ENCODE measurements at places on chromosomes 4 and X.
A peak's percentile ranks its signal among the peaks of the same experiment; 100 is the strongest.

DNA sequence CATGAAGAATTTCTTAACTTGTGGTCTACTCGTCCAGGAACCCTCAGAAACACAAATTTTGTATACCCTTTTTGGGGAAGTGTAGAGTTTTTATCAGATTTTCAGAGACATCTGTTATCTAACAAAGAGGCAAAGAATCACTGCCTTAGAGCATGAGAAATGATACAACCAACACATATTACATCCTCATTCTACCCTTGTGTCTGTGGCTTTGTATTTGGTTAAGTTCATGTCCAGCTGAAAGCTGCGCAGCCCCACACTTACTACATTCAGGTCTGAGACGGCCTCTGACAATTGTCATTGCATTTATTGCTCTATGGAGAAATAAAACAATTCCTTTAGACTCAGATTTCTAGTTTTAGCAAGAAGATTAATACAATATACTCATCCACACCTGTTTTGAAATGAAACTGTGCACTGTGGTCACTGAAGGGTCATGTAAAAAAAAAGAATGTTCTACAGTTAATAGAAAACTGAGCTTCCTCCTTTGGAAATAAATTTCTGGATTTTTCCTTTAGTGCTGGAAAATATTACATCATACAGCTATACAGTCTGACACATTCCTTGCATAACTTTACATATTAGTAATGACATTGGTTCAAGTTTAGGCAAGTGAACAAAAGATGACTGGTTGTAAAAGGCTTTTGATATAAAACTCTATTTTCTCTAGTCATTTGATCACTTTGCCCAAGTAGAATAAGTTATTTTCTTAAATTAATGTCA, 39.8 kb downstream of the GLRB start:
- DNase-seq: no peak

DNA sequence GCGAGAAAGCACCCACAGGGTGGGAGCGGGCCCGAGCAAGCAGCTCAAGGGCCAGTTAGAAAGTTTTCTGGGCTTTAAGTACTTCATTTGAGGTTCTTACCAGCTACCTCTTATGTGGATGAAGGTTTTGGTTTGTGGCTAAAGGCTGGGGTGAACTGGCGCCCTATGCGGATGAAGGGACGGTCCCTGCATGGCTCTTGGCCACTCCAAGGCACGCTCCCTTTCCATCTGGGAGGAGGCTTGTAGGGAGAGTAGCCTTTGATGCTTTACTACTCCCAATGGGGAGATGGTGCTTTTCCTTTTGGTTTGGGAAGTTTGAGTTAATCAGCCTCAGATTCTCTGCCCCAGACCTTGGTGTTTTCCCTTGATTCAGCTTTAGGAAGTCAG, 17.7 kb downstream of the MRFAP1 start:
- DNase-seq: no peak

- DNase-seq: no peak
These were observed 4.6 kb upstream of the KANTR start for GRCh38 chrX:53089224-53089842.

DNA sequence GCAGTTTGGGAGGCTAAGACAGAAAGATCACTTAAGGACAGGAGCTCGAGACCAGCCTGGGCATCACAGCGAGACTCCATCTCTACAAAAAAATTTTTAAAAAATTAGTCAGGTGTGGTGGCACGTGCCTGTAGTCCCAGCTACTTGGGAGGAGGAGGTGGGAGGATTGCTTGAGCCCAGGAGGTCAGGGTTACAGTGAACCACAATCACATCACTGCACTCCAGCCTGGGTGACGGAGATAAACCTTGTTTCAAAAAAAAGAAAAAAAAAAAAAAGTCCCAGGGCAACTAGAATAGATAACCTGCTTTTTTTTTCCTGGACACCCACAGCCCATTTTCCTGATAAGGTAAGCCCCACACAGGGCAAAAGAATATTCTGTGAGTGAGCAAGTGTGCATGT, 96.3 kb downstream of the C4orf51 start:
- DNase-seq: no peak

GRCh38 chrX:93538575-93538974, 134.8 kb downstream of the NAP1L3 start:
- no peak for DNase-seq

DNA sequence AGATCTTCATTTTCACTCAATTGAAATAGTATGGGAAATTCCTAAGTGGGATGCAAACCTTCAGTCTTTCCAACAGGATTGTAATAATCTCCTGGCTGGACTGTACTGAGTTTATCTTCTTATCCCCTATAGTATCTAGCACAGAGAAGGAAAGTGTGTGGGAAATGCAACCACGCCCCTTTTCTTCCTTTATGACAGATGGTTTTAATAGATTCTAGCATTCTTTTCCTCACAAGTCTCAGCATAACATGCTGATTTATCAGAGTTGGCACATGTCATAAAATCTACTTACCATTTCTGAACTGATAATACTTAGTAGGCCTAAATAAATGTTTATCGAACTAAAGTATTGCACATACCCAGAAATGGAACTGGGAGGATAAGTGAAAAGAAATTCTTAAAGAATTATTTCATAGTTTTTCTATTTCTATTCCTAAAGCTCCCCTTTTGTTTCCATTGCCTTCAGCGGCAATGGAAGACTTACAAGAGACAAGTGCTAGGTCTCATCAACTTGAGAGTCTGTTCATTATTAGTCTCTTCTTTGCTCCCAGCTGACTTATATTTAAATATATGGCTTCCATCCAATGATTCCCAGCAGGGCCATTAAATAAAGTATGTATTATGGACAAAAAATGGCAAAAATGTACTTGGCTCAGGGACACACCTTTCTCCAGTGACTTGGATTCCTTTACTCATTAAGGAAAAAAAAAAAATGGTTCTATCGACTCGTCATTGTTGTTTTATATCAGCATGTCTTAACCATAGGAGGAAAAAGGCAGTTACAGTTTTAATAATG, 484.5 kb downstream of the IL1RAPL1 start:
- DNase-seq: no peak

- DNase-seq: no peak
These were observed 1043.3 kb downstream of the FAT4 start for GRCh38 chr4:126358041-126358440.

GRCh38 chr4:166602068-166602467, 632.2 kb downstream of the SPOCK3 start:
- no peak for DNase-seq

GRCh38 chr4:11404431-11404830, 24.3 kb downstream of the HS3ST1 start:
- DNase-seq: no peak

GRCh38 chr4:145619639-145619996, 433 bp downstream of the MMAA start:
- DNase-seq: peak; percentile 13

GRCh38 chrX:42375086-42375485, 402.9 kb downstream of the PPP1R2C start:
- no peak for DNase-seq

DNA sequence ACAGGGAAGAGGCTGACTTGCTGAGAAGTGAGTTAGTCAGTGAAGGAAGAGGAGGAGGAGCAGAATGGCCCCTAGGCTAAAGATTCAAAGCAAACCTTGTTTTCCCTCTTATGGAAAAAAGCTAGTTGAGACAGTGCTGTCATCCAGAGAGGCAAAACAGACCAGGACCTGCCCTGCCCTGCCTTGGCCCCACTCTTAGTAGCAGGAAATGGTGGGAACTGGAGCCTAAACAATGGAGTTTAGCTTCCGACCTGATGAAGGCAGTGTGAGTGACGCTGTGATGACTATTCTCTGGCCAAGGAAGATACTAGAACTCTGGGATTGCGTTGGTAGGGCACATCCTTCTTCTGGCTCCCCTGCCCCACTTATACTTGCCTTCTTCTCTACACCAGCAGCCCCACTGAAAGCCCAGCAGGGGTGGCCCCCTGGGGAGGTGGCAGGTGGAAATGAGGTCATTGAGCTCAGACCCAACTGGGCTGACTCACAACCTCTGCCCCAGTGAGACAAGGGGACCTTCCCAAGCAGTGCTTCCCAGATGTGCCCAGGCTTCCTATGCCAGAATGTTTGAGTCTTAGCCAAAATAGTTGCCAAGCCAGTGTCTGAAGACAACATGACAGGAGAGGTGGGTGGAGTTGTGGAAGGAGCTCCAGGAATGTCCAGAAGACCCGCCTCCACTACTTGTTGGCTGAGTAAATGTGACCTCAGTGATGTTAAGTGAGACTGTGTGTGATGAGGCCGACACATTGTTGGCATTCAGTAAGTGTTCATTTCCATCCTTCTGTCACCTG, 38.8 kb downstream of the MSN start:
- DNase-seq: no peak

- no peak for DNase-seq
These were observed 13.1 kb upstream of the AMTN start for GRCh38 chr4:70505151-70505748.

- no peak for DNase-seq
These were observed 9.5 kb downstream of the ASB5 start for GRCh38 chr4:176259330-176260090.

DNA sequence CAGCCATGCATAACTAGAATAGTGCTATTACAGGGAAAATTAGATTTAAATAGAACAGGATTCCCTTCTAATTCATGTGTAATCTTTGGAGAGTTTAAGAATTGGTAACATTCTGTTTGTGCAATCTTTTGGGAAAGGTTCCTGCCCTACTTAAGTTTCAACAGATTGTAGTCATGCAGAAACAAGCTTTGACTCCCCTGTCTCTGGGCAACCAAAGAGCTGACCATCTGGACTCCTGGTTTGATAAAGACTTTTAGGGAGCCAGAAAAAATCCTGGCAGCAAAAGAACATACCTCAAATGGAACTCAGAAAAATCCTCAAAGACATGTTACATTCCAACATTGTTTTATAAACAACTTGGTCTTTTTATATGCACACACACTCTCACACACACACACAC, 191.1 kb upstream of the NEIL3 start:
- DNase-seq: no peak

GRCh38 chr4:2095236-2096072, 36.3 kb downstream of the NAT8L start:
- no peak for DNase-seq

GRCh38 chrX:138026211-138026610, 460.3 kb downstream of the ZIC3 start:
- no peak for DNase-seq

- no peak for DNase-seq
These were observed 1.3 kb downstream of the SPATA18 start for GRCh38 chr4:52052475-52052780.

DNA sequence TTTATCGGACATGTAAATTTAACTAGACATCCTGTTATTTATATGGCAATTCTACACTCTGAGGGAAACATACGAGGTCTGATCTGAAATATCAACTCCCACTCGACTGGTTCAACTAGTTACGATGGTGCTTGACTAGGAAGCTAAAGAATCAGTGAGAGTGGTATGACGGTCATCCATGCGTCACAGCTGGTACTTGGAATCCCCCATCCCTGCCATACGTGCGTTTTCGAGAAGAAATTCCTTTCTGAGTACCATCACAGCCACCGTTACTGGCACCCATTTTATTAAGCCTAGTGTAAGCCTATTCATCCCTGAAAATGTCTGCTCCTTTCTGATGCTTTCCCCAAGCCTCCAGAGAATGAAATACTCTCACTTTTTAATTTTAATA, 695 bp upstream of the PIGA start:
- no peak for DNase-seq

DNA sequence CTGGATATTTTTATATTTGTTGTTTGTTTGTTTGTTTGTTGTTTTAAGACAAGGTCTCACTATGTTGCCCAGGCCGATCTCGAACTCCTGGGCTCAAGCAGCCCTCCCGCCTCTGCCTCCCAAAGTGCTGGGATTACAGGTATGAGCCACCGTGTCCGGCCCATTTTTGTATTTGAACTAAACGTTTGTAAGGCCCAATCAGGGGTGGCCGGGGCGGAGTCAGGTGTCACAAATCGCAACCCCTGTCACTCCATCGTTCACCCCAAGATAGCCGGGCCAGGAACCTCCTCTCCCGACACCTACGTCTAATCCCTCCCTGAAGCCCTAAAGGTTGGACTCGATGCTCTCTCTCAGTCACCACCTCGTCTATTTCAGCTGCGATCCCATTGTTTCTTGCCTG, 722 bp upstream of the EFHC2 start:
- peak; percentile 33 for DNase-seq

- DNase-seq: no peak
These were observed 65.2 kb upstream of the ZCCHC13 start for GRCh38 chrX:74238771-74239170.

GRCh38 chr4:30094887-30095286, 625.3 kb upstream of the PCDH7 start:
- no peak for DNase-seq

DNA sequence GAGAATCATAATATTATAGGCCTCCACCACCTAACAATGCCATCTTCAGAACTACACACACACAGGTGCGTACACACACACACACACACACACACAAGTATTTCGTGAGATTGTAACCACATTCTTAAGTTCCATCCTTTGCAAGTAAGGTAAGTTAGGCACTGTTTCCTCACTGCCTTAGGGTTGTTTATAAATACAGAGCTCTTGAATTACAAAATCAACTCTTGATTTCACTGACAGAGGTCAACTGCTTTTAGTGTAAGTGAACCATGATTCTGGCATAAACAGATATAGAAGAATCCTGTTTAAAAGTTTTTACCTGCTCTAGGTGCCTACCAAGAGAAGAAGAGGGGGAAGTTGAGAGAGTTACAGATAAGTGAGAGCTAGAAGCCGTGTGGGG, 166.1 kb downstream of the DMD start:
- no peak for DNase-seq

DNA sequence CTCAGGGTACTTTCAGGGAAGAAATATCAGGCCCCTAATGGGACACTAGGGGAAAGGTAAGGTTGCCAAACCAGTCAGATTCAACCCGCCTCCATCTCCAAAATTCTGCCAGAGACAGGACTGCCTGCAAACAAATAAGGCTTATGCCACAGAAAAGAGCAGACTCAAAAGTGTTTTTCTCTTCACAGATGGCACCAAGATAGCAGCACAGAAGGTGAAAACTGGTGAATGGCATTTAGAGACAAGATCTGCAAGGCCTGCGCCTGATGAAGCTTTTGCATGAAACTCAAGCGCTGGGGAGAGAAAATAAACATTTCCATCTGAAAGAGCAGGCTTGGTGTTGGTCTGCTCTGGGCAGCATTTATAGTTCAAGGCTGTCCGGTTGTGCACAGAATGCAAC, 27.9 kb downstream of the AMOT start:
- DNase-seq: no peak

DNA sequence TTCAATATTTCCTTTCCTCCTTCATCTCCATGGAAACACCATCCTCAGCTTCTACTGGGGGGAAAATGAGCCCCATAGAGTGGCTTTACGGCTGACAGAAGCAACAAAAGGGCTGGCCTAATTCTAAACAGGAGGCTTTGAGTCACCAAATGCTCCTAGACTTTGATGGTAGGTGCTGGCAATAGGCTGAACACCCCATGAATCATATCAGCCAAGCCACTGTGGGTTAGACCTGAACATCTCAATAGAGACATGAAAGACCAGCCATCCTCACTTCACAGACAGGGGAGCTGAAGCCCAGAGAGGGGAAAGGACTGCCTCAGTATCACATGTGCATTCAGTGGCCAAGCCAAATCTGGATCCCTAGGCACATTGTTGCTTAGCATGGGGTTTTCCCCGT, 107.6 kb downstream of the AMER1 start:
- no peak for DNase-seq

Data from activated CD8-positive, alpha-beta memory T cell treated with anti-CD3 and anti-CD28 coated beads for 1 hour (primary cell).